ENCODE measurements at places on chromosomes 5 and 9.

DNA sequence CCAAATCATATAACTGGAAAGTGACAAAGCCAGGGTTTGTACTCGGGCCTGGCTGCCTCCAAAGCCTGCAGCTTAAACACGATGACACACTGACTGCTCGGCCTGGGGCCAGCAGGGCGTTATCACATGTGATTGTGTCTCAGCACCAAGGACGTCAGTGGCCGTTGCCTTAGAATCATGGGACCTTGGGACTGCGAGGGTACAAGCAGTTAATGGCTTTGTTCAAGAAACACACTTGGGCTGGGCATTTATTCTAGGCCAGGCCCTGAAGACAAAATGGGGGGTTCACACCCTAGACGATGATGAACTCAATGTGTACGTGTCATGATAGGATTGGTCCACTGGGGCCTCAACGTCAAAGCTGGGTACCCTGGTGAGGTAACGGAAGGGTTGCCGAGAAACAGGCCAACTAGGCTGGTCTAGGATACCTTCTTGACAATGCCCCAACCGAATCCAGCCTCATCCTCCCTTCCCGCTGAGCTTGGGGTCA is 13.0 kb downstream of the SH3PXD2B start:
- no peak for DNase-seq

GRCh38 chr5:79702606-79703380 is 13.2 kb downstream of the CMYA5 start:
- no peak for DNase-seq

- DNase-seq: no peak
These were observed 155.8 kb upstream of the GRAMD2B start for GRCh38 chr5:126267438-126267837.

DNA sequence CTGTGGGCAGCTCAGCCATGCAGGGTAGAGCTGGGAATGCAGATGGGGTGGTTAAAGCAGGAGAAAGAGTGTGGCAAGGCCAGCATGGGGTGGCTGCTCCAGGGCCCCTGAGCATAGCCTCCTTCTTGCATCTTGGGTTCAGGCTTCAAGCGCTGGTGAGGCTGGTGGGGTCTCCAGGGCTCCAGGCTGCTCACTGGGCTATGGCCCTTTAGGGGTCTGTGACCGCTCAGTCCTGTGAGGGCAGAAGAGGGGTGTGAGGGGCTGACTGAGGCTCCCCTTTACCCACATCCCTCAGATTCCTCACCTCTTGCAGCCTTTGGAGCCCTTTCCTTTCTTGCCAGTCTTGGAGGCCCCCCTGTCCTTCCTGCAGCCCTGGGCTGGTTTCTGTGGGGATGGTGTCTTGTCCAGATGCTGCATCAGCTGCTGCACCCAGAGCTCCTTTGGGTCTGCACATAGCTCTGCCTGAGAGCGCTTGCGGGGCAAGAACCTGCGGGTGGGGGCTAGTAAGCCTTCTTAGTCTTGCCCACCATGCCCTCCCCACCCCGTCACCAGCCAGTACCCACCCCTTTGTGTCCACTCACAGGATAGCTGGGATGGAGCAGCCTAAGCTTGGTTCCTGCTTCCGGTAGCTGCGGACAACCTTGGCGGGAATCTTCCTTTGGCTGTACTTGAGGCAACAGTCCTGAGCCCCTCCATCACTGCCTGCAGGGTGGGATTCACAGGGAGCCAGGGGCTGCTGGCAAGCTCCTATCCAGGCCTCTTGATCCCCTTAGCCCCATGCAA is 549 bp downstream of the CCL21 start:
- DNase-seq: no peak

GRCh38 chr5:88877826-88878225 is 5.2 kb downstream of the MEF2C start:
- no peak for DNase-seq

- DNase-seq: no peak
These were observed 188.6 kb downstream of the CTNND2 start for GRCh38 chr5:11715461-11716196.

GRCh38 chr9:124216474-124217176 is 41.1 kb upstream of the NEK6 start:
- peak; percentile 93 for DNase-seq

DNA sequence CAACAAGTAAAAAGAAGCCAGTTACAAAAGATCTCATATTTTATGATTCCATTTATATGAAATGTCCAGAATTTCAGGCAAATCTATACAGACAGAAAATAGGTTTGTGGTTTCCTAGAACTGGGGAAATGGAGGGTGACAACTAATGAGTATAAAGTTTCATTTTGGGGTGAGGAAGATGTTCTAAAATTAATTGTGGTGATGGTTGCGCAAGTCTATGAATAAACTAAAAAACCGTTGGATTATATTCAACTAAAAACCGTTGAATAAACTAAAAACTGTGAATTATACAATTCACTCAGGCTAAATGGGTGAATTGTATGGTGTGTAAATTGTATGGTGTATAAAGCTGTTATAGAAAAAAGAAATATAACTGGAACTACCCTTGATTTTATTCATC is 47.6 kb downstream of the ADAMTS6 start:
- no peak for DNase-seq

DNA sequence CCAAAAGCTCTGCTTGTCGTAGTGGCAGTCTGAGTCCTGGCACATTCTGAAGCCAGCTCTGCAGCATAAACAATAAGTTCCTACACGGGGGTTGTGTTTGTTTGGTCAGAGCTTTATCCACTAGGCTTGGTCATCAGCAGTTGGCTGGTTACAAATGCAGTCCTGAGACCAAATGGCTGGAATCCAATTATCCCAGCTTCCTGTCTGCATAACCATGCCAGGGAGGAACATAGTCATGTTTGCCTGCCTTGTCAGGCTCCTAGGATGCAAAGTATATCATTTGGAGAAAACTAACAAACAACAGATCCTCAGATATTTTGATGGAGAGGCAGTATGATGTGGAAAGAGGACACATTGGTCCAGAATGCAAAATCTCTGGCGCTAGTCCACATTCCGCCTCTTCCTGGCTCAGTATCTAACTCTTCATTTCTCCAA is 85.8 kb downstream of the FBXO38 start:
- no peak for DNase-seq

- no peak for DNase-seq
These were observed 24.4 kb downstream of the WHRN start for GRCh38 chr9:114480746-114481435.

GRCh38 chr5:65625743-65626142 is 916 bp downstream of the SHLD3 start:
- no peak for DNase-seq

DNA sequence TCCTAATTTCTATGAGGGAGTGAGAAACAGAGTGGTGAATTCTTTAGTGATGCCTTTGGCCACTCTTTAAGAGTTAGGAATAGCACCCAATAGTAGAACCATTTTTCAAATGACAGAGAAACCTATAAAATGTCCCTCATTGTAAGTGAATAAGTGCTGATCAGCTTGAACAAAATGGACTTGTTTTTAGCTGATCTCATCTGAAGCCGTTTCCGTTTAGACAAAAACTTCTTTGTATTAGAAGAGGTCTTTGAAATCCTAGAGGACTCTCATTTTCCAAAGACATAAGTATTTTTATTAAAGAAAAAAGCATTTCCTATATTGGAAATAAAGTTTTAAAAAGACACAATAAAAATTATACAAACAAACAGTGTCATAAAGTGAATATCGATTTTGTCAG is 273.9 kb downstream of the ARHGEF28 start:
- DNase-seq: no peak

GRCh38 chr5:528629-529511 is 4.6 kb upstream of the SLC9A3 start:
- no peak for DNase-seq

DNA sequence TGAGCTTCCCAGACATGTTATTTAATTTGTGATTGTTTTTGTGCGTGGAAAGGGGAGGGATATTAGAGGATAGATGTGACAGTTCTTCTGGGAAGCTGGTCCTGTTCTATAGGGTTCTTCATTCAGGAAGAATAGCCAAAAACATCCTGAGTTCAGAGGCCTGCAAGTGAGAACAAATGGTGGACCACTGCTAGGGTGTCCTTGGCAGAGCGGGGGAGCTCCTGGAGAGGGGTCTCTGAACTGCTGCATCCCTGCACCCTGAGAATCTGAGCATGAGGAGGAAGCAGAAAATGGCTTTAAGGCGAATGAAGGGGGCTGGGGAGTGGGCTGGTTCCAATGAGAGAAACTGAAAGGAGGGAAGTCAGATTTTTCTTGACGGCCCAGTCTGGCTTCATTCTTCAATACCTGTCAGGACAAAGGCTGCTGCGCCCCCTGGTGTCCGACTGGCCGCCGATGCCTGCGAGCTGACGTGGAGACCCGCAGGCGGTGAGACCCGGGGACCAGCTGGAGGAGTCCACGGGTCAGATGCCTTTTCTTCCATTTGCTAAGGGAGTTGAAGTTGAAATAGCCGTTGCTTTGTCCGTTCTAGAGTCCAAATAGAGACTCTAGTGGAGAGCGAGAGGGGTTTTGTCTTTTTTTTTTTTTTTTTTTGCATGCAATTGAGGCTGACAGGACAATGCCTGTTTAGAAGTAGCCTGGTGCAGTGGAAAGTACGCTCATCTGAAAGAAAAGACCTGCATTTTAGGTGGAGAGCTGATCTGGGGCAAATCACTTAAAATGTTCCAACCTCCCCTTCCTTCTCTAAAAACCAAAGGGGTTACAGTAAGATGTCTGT is 39.5 kb upstream of the NFIB start:
- DNase-seq: peak; percentile 58

GRCh38 chr5:51684794-51685355 is 301.6 kb downstream of the ISL1 start:
- no peak for DNase-seq

DNA sequence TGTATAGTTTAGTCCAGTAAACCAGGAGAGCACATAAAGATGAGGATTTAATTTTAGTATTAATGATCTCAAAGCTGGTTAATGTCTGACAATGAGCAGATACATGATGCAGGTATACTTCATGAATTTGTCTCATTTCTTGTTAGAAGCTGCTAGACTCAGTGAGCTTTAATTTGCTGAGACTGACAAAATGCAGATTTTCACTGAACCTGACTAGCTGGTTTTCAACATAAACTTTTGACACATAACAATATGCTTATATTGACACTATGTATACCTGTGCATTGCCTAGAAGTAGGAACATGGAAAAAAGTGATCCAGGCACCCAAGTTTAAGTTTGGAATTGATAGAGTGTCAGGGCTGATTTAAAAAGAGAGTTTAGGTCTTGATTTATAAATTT is 10.8 kb downstream of the UBLCP1 start:
- no peak for DNase-seq

DNA sequence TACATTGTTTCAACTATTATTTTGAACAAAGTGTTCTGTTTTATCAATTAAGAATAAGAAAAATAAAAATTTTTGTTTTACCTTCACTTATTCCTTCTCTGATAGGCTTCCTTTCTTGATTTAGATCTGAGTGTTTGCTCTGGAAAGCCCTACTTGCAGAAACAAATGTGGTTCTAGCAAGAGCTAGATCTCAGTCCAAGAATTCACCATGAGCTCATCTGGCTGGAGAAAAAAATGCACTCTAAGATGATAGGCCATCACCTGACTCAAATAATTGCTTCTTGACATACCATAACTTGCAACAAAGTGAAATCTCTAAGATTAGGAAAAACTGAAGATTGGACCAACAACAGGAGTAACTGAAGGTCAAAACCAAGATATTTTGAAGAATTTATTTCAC is 6.3 kb upstream of the RLN2 start:
- DNase-seq: no peak

DNA sequence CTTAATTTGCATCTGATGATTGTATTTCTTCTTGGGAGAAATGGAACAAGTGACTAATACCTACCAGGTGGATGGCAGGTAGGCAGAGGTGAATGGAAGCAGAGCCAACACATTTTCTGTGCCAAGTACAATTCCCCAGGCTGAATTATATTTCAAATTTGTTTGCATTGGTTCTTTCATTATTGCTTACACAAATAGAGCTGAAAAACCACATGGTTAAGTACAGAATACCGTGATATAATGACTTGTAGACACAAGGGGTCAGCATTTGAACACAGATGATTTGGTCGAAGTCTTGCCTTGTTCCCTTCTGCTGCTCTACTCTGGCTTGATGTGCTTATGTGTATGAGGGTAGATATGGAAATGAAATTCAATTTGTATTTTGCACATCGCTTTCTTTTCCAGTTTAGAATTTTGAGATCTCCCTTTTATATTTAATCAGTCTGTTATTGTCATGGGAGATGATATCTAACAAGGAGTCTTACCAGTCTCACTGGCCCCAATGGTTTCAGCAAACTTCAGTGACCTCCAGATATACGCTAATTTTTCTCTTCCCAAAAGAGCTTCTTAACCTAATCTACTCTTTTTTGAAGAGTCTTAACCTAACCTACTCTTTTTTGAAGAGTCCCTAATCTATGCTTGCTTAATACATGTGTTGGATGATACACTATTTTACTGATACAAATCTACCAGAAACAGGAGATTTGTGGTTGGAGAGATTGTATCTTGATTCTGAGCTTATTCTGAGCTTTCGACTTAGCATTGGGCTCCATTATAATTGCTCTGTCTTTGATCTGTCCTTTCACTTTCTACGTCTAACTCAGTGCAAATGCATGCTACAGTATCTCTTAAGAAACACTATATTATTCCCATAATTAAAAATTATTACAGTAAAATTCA is 88.1 kb downstream of the PCSK1 start:
- no peak for DNase-seq

DNA sequence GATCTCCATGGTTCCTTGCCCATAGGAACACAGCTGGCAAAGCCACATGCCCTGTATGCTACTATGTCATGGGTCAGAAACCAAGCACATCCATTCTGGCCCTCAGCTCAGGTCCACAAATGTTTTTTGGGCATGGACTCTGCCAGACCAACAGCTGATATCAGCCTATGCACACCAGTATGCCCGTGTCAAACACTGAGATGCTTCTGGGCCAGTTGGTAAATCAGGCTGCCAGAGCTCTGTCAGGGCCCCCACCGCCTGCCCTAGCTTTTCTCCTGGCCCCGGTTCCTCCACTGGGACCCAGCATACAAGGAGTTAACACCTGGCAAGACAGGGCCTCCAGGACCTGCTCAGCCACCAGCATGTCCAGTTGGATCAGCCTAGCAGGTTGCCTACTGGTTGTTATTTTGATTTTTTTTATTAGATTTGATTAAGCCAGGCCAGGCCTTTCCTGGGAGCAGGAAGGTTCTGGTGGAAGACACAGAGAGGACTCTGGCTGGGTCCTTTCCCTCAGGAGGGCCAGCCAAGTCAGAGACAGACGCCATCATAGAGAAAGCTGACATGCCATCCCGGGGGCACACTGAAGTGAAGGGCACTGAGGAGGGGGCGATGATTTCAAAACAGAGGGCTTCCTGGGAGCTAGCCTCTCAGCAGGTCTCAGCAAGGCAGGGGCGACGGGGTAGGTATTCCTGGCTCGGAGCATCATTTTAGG is 65.8 kb downstream of the TSTD2 start:
- no peak for DNase-seq

DNA sequence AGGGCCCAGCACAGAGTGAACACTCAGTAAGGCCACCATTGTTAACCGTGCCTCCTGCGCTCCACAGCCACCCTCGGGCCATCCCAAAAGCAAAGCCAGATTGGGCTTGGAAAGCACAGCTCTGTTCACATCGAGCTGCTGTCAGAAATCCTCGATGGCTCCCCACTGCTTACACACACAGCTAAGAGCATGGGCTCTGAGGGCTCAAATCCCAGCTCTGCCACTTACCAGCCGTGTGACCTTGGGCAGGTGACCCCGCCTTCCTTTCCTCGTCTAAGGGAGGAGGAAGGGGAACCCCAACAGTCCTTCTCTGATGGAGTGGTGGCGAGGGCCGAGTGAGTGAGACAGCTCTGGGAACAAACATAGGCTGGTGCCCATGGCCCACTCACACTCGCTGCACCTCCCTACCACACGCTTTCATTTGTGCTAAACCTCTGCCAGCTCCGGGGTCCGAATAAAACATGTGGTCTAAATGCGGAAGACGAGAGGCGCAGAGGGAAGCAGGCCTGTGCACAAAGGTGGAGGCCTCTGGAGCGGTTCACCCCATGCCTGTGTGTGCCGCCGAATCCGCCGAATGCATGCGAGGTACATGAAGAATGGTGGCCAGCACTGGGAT is 139.3 kb downstream of the PAX5 start:
- DNase-seq: no peak

Data from T-helper 2 cell (primary cell).